Stimulated activated CD8-positive, alpha-beta memory T cell treated with anti-CD3 and anti-CD28 coated beads, Interleukin-4, amount 100 ng/mL, for 4 hours (primary cell): ENCODE measurements at places on chromosomes 4 and X.

- DNase-seq = no peak
These were observed 41.6 kb upstream of the XIAP start for GRCh38 chrX:123818243-123818642.

GRCh38 chr4:92184566-92184965 is 119.2 kb upstream of the GRID2 start:
- DNase-seq = no peak

DNA sequence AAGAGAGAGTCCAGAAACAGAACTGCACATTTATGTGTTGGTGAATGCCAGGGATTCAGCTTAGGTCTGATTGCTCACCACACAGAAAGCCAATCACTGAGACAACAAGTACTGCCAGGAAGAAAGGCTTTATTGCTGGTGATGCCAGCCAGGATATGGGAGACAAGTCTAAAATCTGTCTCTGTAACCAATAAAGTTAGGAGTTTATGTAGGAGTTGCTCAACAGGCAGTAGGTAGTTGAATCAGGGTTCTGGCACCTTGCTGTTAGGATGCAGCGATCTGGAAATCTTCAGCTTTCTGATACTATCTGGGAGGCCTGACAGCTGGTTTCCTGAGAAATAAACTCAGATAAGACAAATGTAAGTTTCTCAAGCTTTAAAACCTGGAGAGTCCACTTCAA is 120.2 kb upstream of the ENPP6 start:
- no peak for DNase-seq

DNA sequence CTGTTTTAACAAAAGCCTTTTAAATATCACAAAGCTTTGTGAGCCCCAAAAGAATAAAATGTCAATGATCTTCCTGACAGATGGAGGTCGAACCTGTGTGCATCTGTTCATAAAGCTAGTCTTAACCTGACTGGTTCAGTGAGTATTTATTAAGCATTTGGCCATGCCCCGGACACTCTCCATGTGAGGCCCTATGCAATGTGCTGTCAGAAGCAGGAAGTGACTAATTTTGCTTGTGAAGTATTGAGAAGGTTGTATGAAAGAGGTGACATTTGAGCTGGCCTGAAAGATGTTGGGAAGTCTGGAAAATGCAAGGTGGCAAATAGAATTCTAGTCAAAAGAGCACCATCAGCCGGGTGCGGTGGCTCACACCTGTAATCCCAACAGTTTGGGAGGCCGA is 171.4 kb downstream of the MSL3 start:
- no peak for DNase-seq
